ENCODE measurements at places on chromosomes 6 and 20.

GRCh38 chr6:40387871-40388264, 199.3 kb downstream of the LRFN2 start:
- DNase-seq = no peak

DNA sequence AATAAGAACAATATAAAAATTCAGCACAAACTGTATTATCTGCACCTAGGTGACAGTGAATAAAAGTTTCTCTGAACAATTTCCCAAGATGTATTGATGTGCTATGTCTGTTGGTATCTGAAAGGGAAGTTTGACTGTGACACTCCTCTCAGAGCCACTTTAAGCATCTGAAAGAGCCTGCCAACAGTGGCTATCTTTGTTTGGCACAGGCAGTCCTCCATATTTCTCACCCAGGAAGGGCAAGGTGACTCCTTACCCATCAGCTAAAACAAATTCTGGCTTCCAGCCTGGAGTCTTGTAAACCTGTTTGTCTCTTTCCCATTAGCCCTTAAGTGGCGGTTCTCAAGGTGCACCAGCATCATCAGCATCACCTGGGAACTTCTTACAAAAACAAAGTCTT, 122.4 kb upstream of the VGLL2 start:
- no peak for DNase-seq

GRCh38 chr6:28903686-28904085, 20.1 kb downstream of the TRIM27 start:
- DNase-seq = no peak

- no peak for DNase-seq
These were observed 246.2 kb upstream of the NRSN1 start for GRCh38 chr6:23879816-23880215.

GRCh38 chr6:52089758-52090348, 2.4 kb upstream of the PKHD1 start:
- no peak for DNase-seq

DNA sequence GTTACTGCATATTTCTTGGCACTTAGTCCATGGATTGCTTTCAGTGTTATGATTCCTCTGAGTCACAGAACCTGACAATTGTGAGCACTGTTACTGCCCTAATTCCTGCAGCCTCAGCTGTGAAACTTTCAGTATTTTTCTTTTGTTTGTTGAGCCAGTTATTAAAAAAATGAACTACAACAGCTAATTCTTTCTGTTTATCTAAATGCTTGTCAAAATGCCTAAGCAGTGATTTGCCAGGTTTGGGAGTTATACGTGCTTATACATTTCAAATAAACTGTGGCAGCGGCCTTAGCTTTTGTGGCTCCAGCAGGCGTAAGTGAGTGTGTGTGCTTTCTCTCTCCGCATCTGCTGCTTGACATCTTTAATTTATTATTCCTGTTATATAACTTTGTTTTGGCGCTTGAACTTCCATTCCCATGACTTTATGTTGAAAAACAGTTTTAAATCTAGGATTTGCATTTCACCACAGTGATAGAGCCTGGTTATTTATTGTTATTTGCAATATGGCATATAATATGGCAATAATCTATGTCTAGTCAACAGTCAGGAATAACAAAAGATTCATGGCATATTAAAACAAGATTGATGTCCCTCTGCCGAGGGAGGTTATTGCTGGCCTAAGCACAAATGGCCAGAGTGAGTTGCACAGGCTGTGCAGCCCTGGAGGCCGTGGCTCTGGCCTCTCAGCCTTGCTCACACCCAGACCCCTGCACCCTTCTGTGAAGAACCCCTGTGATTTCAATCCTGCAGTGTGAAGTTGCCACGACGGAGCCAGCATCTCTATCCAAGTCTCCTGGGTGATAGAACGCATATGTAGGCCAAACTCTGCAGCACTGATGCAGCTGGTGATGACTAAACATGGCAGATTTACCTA, 303.4 kb downstream of the THBS2 start:
- DNase-seq = no peak

- no peak for DNase-seq
These were observed 98.3 kb downstream of the ELOVL5 start for GRCh38 chr6:53250176-53251032.

GRCh38 chr6:34834789-34835518, 43.1 kb downstream of the BLTP3A start:
- DNase-seq = no peak

GRCh38 chr6:55882718-55883569, 7.6 kb upstream of the BMP5 start:
- no peak for DNase-seq

DNA sequence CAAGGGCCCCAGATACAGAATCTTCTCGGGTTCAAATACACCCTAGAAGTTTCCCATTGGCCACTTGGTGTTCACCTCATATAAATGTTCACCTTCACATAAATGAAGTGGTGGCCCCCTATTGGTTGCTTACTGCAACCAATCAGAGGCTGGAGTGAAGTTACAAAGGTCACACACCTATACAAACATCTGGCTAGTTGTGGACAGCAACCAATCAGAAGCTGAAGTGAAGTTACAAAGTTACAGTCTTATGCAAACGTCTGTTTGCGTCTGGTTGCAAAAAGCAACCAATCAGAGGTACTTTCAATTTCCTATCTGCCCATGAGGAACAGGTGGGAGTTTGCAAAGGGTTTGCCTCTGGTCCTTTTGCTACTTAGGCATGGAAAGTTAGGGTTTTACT, 206.5 kb upstream of the BMP2 start:
- DNase-seq = no peak

DNA sequence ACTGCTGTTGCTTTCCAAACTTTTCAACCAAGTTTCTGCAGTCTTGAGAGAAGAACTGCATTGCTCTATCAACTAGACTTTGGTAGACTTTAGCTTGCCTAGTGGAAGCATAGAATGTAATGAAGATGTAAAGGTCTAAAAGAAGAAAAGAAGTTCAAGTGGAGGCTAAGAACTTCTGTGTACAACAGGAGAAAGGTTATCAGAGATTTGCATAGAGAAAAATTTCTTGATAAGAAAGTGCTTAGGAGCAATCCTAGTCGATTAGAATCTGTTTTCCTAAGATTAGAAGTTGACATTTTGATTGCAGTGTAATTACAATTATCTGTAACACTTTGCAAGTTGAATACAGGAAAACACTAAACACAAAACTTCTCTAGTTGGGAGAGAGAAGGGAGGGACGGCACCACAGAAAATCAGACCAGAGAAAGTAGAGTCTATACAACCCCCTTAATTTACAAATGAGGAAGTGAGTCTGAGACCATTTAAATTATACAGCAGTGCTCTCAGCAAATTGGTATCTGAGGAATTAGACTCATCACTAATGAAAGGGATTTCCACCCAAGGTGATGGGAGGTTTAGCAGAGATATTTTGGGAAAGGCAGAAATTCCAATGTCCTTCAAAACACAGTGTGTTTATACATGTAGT, 194.3 kb upstream of the MARCKS start:
- no peak for DNase-seq

DNA sequence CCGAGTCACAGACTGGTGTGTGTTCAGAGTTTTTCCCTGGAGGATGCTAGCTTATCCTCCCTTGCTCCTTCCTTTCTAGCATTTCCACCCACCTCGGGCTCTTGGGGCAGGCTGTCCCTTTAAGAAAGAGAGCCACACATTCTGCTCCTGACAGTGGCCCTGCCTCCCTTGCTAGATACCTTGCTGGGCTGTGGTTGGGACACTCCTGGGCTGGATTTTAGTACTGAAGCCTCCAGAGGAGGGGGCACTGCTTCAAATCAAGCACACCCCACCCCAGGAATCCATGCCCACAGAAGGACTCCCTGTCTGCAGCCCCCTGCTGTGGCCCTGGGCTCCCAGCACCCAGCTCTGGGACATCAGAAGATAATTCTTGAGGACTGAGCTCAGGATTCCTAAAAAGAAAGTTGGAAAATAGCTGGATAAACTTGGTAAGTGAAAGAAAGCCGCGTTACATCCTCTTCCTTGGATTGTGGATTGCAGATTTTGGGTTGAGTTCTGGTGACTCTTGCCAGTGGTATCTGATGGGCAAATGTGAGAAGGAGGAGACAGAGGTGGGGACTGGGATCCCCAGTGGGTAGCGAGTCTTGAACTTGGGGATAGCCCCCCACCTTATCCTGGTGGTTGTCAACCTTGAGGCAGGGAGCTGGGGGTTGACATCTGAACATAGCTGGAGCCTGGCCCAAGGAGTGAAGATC, 29.0 kb downstream of the DAAM2 start:
- no peak for DNase-seq

GRCh38 chr6:81985191-81985590, 232.7 kb upstream of the TENT5A start:
- no peak for DNase-seq

DNA sequence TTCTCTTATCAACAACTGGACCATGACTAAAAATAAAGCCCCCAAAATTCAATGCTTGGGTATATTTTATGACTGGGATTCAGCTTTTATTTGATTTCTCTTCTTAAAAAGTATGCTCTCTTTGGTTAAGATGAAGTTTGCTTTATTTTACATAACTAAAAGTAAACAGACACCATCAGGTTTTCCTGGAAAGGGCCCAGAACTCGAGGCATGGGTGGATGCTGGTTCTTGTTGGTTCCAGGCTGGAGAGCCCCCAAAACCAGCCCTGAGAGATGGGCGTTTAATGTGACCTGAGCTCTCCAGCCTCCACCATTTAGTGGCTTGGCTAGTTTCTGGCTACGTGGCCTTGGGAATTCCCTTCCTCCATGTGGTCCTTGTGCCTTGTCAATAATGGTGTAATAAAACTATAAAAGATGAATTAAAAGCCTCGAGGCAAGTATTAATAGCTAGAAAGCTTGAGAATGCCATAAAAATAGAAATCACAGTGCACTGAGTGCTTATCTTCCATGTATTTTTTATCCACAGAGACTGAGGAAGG, 34.1 kb downstream of the BANF2 start:
- no peak for DNase-seq

GRCh38 chr6:166830891-166831363, 125.4 kb downstream of the RNASET2 start:
- DNase-seq = no peak

DNA sequence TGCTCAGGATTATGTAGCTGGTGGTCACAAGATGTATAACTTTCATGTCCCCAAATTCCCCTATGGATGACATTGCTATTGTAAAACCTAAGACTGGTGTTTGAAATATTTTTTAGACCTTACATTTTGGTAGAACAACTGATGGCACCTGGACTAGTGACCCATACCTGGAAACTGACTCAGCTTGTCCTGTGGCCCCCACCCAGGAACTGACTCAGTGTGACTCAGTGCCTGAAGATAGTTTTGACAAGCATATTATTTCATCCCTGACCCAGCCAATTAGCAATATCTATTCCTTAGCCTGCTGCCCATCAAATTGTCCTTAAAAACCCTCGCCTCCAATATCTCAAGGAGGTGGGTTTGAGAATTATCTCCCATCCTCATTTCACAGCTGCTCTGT, 90.9 kb upstream of the GRIK2 start:
- DNase-seq = no peak

- DNase-seq = no peak
These were observed 146.9 kb downstream of the MACROD2 start for GRCh38 chr20:14142171-14142570.

DNA sequence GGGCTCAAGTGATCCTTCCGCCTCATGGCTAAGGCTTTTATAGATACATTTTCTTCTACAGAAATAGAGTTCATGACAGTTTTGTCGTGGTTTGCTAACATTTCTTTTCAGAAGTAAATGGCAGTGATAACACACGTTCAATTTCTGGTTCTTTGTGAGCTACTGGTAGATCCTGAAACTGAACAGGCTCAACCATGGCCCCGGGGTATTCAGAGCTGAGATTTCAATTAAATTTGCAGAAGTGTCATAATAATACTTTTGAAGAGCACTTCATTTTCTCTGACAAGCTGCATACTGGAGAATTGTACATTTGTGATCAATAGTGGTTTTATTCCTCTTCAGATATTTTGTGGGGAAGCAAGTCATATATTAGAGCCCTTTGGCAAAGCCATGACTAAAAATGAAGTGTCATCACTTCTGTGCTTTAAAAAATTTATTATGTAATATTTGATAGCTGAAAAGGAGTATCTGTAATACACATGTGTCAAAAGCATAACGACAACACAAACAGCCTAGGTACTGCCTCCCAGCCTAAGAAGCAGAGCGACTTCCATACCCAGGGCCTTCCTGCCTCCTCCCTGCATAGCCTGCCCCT, 84.3 kb upstream of the SCP2D1 start:
- no peak for DNase-seq

GRCh38 chr6:47254906-47255305, 54.8 kb downstream of the TNFRSF21 start:
- no peak for DNase-seq

GRCh38 chr20:47814632-47815415, 29.5 kb upstream of the SULF2 start:
- no peak for DNase-seq

DNA sequence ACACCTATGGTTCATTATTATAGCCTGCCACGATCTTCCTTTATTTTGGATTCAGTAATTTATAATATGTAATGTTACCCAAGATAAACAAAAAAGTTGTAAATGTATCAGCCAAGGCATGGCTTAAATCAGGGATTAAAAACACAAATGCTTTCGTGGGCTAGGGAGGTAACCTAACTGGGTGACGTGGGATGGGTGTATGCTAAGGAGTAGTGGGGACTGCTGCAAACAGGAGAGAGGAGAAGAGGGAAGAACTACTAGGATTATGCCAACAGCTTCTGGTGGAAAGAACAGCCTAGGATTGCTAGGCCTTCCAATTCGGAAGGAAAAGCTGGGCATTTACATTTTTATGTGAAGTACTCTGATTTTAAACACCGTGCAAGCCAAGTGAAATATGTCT, 244.8 kb upstream of the POU3F2 start:
- no peak for DNase-seq

DNA sequence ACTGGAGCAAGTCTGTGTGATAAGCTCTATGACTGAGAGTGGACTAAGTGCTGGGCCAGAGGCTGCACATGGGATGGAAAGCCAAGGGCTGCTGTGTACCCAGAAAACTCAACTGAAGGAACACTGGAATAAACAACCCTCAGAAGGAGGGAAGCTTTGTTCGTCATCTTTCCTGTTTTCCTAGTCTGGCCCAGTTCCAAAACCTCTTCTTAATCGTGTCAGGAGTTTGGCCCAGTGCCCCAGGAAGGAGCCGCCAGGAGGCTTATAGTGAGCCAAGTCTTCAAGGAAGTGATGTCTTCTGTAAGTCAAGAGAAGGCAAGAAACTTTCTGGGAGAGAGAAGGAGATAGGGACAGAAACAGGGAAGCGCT, 23.3 kb upstream of the TOP1 start:
- no peak for DNase-seq

DNA sequence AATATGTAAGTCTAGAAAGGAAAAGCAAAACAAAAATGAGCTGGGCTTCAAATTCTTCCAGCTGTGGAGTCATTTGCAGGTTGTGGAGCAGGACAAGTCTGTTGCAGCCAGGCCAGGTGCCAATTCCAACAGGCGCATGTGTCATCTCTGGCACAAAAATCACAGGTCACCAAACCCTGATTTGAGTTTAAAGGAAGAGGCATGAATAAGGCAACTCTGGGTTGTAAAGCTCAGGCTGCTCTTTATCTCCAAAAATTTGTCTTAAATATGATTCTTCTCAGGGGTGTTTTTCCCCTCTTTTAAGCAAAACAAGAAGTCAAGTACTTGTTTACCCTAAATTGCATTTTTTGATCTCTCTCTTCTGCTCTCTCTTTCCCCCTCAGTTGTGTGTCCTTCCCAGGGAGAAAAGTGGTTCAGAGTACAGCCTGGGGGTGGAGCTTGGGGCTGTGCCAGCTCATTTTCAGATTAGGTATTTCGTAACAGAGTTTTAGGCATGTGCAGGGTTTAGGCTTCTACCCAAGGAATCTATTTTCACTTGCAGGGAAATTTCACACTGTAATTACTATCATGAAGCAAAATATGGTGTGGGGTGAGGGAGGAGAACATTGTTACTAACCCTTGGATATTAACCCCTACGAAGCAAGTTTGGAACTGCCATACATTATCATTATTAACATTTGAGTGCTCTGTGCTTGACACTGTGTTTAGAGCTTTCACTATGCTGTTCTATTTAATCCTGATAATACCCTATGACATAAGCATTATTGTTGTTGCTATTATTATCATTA, 8.3 kb upstream of the NCOA3 start:
- peak; percentile 17 for DNase-seq

Measured in effector memory CD8-positive, alpha-beta T cell (primary cell).